ENCODE measurements at places on chromosomes 12 and 14.

GRCh38 chr12:46698003-46698402, 127.8 kb downstream of the SLC38A4 start:
- DNase-seq = no peak

DNA sequence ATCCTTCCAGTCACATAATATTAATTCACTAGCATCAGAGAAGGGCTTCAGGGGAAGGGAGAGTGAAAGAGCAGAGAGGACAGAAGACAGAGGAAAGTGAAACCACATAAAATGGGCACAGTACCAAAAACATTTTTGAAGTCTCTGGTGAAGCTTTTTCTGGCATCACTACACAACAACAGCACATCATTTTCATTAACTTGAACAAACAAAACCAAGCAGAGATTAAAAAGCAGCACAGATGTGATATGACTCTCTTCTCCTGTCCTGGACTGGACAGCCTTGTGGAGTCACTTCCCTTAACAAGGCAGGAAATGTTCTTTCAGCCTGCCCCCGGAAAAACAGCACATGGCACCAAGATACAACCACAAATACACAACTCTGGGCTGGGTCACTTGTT, 112.0 kb downstream of the TSPAN8 start:
- peak; percentile 87 for DNase-seq

DNA sequence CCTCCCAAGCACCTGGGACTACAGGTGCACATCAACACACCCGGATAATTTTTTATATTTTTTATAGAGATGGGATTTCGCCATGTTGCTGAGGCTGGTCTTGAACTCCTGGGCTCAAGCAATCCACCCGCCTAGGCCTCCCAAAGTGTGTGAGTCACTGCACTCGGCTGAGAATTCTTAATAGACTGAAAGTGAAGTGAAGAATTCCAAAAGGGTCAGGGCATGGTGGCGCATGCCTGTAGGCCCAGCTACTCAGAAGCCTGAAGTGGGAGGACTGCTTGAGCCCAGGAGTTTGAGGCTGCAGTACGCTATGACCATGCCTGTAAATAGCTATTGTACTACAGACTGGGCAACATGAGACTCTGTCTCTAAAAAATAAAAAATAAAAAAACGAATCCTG, 43.7 kb downstream of the TCHP start:
- peak; percentile 54 for DNase-seq

- peak; percentile 52 for DNase-seq
These were observed 845 bp downstream of the L3HYPDH start for GRCh38 chr14:59483363-59483762.

- peak; percentile 26 for DNase-seq
These were observed 39.5 kb upstream of the NT5DC3 start for GRCh38 chr12:103880299-103881142.

DNA sequence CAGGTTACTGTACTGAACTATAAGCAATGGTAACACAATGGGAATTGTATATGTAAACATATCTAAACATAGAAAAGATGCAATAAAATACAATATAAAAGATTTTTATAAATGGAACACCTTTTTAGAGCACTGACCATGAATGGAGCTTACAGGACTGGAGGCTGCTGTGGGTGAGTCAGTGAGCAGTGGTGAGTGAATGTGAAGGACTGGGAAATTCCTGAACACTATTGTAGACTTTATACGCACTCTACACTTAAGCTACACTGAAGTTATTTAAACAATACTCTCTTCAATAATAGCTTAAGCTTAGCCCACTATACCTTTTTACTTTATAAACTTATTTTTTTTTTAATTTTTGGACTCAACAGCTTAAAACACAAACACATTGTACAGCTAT, 313.5 kb downstream of the KCNC2 start:
- no peak for DNase-seq

DNA sequence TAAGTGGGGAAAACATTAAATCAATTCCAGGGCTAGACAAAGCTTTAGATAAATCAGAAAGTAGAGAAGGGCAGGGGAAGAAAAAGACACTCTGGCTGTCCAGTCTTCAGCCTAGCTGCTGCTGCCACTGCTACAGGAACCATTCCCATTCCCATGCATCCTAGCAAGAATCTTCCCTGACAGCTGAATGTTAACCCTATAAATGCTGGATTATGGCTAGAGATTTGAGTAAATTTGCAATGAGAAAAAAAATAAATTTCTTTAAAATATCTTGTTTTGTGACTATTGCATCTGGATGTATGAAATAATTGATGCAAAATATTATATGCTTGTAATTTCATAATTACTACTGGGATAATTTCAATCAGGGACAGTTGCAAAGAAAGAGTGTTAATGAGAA, 15.0 kb upstream of the CDKN3 start:
- no peak for DNase-seq

GRCh38 chr12:22533155-22533554, 11.2 kb downstream of the C2CD5 start:
- DNase-seq = no peak

GRCh38 chr12:636632-637031, 26.6 kb downstream of the NINJ2 start:
- no peak for DNase-seq

DNA sequence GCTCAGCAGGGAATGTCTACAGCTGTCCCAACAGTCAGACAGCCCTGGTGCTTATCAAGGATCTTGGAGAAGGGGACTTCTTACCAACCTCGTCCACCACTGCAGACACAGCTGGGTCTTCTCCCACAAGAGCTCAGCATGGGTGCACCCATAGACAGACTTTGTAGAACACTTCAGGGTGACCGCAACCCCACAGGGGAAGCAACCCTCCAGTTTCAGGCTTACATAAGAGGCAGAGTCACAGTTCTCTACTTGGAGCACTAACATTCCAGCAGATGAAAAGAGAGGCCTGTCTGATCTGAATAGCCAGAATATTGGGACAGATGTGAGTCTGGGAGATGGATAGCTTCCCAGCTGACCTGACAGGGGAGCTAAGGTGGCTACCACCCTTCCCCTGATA, 3.5 kb upstream of the CLEC1A start:
- DNase-seq = no peak

Measured in choroid plexus epithelial cell (primary cell).